ENCODE measurements at places on chromosomes 4 and X.

GRCh38 chr4:40251366-40251765 lies 54.5 kb downstream of the RHOH start:
- DNase-seq, result no peak

- DNase-seq, result peak; percentile 61
These were observed 39.2 kb upstream of the CRMP1 start for GRCh38 chr4:5932035-5932568.

GRCh38 chr4:23384741-23385140 lies 505.1 kb downstream of the PPARGC1A start:
- no peak for DNase-seq

DNA sequence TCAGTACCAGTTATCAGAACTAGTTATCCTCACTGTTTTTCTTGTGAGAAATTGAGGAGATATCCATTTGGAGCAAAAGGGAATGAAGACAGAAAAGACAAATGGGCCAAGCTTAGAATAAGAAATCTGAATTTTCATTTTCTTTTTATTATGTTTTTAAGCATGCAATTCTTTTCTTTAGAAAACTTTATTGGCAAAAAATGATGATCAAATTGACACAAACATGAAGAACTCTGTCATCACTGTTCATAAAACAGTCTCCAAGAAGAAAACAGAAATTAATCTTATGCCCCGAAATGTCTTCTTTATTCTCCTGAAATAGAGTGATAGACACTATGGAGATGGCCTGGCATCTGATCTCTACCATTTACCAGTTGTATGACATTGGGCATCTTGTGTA lies 139.0 kb downstream of the ARHGAP24 start:
- no peak for DNase-seq

DNA sequence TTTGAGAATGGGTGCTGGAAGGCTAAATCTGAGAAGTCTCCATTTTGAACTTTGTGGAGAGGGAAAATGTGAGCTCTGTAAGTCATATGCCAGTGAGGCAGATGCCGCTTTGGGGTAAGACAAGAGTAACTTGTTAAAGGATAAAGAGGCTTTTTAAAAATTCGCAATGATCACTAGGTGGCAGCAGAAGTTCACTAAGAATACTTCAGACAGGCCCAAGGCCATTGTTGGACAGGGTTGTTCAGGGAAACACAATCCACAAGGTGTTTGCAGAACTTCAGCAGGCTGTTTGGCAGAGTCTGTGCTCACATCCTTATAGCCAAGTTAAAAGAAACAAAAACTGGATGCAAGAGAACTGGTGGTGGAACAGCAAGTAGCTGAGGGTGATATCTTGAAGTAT lies 13.7 kb upstream of the PIGA start:
- peak; percentile 29 for DNase-seq

DNA sequence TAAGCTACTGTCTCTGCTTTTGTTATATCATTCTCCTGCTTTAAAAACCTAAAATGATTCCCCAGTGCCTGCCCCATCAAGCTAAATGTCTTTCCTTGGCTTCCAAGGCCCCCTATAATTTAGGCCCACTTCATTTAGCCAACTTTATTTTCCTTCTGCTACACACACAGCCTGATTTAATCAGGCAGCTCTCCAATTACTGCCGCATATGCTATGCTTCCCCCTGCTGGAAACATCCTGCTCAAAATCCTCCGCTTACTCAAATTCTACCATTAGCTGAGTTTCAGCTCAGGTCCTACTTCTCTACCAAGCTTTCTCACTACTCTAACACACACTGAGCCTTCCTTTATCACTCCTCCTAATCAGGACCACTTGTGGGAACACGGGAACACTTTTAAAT lies 17.0 kb downstream of the LAMP2 start:
- peak; percentile 1 for DNase-seq

GRCh38 chr4:56859841-56860240 lies 38.3 kb upstream of the SPINK2 start:
- DNase-seq, result no peak

GRCh38 chr4:65943076-65943475 lies 272.8 kb upstream of the EPHA5 start:
- DNase-seq, result peak; percentile 38

GRCh38 chr4:38889143-38889542 lies 21.5 kb downstream of the FAM114A1 start:
- DNase-seq, result no peak

DNA sequence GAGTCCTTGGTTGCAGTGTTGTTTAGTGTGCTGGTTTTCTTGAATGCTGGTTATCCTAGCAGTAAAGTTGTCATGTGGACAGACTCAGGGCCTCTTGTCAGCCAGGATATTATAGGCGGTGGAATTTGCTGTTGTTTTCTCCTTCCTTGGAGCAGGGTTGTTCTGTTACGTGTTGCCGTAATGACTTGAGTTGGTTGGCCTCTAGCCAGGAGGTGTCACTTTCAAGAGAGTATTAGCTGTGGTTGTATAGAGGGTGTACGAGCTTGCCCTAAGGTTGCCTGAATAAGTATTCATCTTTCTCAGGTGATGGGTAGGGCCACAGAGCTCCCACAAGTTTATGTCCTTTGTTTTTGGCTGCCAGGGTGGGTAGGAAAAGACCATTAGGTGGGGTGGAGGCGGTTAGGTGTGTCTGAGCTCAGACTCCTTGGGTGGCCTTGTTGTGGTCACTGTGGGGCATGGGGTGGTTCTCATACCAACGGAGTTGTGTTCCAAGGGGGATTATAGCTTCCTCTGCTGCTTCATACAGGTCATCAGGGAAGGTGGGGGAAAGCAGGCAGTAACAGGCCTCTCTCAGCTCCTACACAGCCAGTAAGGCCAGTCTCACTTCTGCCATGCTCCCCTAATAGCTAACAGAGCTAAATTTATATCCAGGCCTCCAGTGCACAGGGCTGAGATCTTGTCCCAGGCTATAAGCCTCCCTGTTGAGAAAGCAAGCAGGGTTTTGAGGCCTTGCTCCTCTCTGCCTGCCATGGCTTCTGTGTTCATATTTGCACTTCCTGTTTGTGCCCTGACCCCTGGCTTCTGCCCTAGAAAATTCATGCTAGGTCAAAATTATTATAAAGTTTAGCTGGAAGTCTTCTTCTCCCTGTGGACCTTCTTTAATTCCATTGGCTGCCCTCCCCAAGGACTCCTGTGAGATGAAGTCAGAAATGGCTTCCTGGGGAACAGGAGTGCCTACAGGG lies 594.7 kb downstream of the RAPGEF2 start:
- no peak for DNase-seq

- DNase-seq, result no peak
These were observed 38.7 kb downstream of the ARHGEF9 start for GRCh38 chrX:63746278-63746677.

- DNase-seq, result no peak
These were observed 411.9 kb upstream of the EMCN start for GRCh38 chr4:100929758-100930157.

GRCh38 chr4:147638942-147639341 lies 21.7 kb downstream of the TMEM184C start:
- no peak for DNase-seq

- peak; percentile 37 for DNase-seq
These were observed 653 bp downstream of the BEX1 start for GRCh38 chrX:103063191-103063845.

DNA sequence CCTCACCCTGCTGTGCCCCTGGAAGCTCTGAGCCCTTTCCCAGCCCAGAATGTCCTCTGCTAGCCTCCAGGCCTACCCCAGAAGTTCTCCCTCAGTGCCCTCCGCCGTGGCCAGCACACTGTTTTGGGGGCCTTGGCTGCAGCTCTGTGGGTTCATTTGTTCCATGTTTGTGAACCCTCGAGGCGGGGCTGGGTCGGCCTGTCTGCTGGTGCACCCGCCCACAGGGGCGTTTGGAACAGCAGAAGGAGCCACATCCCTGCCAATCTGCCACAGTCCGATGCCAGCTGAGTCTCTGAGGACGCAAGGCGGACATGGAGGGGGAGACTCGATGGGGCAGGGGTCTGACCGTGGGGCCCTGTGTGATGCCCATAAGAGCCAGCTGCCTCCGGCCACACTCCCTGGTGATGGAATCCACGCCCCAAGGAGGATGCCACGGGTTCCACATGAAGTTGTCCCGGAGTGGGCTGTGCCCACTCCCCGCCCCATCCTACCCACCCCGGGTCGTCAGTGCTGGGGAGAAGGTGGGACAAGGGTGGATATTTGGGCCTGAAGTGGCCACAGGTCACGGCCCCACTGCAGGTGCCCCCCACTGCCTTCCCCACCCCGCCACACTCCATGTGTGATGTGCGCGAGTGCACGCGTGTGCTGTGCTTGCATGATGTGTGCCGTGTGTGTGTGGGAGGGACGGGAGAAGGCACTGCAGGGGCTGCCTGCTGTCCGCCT lies 7.1 kb downstream of the ATP5ME start:
- no peak for DNase-seq

DNA sequence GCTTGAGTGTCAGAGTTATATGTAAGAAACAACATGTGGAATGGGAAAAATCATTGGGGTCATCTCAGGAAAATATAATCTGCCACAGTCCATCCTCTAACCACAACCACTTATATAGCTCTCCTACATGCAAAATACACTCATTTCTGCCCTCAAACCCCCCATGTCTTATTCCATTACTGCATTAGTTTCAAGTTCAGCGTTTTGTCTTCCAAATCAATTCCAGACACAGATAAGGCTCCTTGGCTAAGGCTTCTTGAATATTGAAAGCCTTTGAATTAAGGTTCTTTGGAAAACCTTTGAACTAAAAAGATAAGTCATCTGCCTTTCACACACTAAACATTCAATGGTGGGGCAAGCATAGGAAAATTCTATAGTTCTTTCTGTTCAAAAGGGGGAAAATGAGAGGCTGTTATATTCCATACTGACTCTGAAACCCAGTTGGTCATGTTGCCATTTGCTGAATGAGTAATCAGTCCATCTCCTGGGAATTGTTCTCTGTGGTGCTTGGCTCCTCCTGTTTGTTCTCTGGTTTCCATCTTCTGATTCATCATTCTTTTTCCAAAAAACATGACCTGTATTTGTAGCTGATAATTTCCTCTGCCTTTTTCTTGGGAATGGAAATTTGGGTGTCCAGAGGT lies 218.7 kb downstream of the BMPR1B start:
- peak; percentile 37 for DNase-seq

DNA sequence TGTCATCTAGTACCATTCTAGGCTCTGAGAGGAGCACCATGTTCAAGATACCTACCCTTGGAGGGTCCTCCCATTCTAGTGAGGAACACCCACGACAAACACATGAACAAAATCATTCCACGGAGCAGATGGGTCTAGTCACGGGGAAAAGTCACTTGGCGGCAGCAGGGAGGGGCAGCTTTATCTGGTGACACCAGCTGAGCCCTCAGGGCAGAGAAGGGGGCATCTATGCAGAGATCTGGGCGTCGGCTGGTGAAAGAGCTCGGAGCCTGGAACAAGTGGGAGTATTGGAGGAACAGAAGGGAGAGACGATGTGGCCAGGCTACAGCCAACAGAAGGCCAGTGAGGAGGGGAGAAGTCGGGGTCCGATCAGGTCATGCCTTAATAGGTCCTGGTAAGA lies 11.9 kb upstream of the PDHA1 start:
- DNase-seq, result no peak

DNA sequence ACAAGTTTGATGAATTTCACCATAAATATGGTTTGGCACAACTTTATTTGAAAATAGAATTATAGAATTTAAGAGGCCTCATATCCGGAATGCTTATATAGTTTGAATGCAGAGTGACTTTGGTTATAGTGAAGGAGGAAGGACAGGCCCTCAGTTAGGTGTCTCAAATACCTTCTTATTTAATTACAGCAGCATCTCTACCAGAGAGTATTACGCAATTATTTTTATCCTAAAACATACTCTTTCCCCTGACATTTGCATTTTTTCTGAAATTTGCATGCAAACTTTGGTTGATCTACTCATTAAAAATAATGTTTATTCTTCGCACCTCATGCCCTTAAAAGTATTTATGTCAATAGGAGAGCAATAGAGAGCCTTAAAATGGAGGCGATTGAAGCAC lies 305.4 kb downstream of the PACRGL start:
- DNase-seq, result no peak

DNA sequence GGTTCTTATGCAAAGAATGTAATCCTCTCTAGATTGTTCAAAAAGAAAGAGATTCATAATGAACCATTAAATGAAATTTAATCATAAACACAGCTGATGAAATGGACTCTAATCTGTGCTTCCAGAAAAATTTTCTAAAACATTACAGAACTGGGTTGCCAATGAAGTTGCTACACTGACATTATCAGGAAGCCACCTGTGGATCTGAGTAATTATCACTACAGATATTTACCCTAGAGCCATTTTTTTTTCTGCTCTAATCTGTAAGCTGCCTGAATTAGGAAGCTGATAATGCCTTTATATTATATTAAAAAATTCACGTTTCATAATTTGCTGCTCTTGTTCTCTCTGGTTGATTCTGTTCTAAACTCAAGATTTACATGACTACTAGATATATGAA lies 380.1 kb downstream of the GRIA2 start:
- no peak for DNase-seq

DNA sequence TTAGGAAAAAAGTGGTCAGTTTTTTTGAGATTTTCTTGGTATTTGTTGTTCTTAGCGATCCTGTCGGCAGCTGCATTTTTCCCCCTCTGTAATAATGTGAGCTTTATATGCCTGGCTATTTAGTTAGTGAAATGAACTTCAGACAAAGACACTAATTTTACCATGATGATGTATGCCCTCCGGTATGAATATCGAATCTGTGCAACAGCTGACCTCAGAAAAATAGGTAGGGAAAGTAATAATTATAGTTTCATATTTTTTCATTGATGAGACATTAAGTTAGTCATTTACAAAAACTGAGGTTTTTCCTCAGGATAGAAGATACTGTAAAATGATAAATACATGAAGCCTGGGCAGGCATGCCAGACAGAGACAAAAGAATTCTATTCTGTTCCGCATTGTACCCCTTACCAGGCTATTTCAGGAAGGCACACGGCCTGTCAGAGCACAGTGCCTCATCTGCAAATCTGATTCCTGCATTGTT lies 155.8 kb downstream of the SHROOM3 start:
- DNase-seq, result no peak

- DNase-seq, result no peak
These were observed 118.5 kb downstream of the BTC start for GRCh38 chr4:74675673-74676279.

GRCh38 chr4:2905544-2905943 lies 57.7 kb downstream of the NOP14 start:
- no peak for DNase-seq

DNA sequence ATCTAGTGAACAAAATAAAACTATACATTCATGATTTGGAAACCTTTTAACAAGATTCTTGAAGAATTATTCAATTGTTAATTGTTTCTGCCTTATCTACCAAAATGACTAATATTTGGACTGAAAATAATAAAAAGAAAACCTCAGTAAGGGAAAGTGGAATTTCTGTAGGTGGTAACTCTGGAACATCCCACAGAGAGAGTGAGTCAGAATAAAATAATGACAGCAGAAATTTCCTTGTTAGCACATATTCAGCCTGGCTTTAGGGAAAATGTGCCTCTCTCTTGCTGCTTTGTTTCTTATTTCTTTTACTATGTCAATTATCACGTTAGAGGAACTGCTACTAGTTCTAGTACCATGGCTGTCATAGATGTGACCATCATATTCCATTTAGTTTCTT lies 421.5 kb upstream of the GNPDA2 start:
- no peak for DNase-seq

DNA sequence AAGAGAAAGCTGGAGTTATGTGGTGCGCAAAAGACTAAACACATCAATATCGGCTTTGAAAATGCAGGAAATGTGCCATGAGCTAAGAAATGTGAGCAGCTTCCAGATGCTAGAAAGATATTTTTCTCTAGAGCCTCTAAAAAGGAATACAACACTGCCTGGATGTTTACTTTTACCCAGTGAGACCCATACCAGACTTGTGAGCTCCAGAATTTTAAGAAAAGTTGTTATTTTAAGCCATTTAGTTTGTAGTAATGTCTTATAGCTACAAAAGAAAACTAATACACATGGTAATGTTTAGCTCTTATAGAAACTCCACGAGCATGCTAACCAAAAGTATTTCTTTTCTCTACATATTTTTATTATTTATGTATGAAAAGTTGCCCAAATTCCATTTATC lies 1389.4 kb downstream of the C4orf33 start:
- DNase-seq, result no peak
